ENCODE measurements at places on chromosomes 1 and 21.
A peak's percentile ranks its signal among the peaks of the same experiment; 100 is the strongest.

GRCh38 chr1:30879940-30880677 lies 28.4 kb downstream of the SDC3 start:
- DNase-seq, result no peak

GRCh38 chr1:201676197-201676596 lies 137.3 kb downstream of the NAV1 start:
- DNase-seq, result no peak

GRCh38 chr1:56934430-56935060 lies 31.3 kb downstream of the C8B start:
- no peak for DNase-seq

DNA sequence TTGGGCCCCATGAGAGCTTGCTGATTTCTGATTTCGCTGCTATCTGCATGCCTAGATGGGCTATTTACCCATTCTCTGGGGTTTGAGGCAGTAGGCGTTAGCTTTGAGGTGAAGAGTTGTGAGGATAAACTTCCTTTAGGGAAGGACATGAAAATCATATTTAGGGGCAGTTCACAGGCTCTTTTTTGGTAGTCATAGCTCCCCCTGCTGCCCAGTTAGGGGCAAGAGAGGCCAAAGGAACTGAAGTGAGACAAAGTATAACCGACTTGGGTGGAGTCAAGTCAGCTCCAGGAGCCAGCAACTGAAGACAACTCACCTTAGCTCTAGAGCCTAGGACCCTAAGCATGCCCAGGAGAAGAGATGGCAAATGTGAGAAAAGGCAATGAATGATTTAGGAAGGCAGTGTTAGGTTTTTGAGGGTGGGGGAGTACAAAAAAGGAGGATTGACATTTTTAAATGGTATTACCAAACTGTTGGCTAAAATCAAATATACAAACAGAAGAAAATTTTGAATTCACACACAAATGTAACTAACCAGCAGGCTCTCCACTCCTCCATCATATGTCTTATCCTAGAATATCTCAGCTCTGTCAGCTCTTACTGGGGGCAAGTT lies 625.2 kb downstream of the LMO4 start:
- DNase-seq, result peak; percentile 47

GRCh38 chr1:10701145-10701544 lies 95.3 kb downstream of the CASZ1 start:
- no peak for DNase-seq
